ENCODE measurements at places on chromosomes 6 and 20. TPM values are rescaled to one million over a fixed set of nuclear protein-coding genes. Genes with fewer than 3 reads are reported as not detected.

The BMP5 gene
- not detected for polyA plus RNA-seq

The MARCKS gene
- 18.1 TPM for polyA plus RNA-seq

The FAM210B gene
- 44.6 TPM for polyA plus RNA-seq

The PLCB4 gene
- 0.45 TPM for polyA plus RNA-seq

The RSPH4A gene
- 0.44 TPM for polyA plus RNA-seq

The ZNF334 gene
- 0.54 TPM for polyA plus RNA-seq

The POU3F2 gene
- not detected for polyA plus RNA-seq

- H3K4me3 ChIP-seq: no peak overlapping the region
- H3K4me1 ChIP-seq: no peaks in the 10 kb centered on the region
- H3K27me3 ChIP-seq: no peaks in the 10 kb centered on the region
- H3K36me3 ChIP-seq: no peaks in the 10 kb centered on the region
- no peak for DNase-seq
- no peak overlapping the region for H3K27ac ChIP-seq
These were observed 108.9 kb upstream of the BTBD3 start for GRCh38 chr20:11808841-11809240.

- no peak overlapping the region for H3K27ac ChIP-seq
- peaks cover 6% of the 10 kb centered on the region for H3K36me3 ChIP-seq
- H3K27me3 ChIP-seq: no peaks in the 10 kb centered on the region
- no peak for DNase-seq
These were observed 2.8 kb downstream of the FAM8A1 start for GRCh38 chr6:17602888-17603287.

DNA sequence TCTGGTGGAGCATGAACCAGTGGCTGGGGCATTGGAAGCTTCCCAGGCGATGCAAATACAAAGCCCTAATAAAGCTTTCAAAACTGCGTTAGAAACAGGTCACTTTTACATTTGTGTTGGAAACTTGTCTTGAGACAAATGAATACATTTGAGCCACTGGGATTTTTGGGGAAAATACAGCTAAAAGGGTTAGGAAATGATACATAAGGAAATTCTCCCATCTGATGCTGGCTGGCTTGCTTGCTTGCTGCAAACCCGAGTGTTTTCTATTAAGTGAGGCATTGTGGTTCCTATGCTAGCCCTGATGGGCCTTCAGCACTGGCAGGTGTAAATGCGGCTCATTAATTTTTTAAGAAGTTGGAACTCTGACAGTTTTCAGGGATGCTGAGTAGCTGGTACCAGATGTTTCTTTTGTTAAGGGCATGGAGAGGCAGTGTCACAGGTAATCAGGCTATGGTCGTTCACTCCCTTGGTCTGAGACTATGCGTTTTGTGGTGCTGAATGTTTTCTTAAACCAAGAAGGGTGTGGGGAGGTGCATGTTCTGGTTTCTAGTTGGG is 35.2 kb downstream of the RREB1 start:
- H3K27me3 ChIP-seq: no peaks in the 10 kb centered on the region
- peaks cover 19% of the 10 kb centered on the region for H3K36me3 ChIP-seq
- H3K27ac ChIP-seq: no peak overlapping the region
- no peak for DNase-seq
- H3K4me3 ChIP-seq: no peak overlapping the region
- peaks cover 74% of the 10 kb centered on the region for H3K4me1 ChIP-seq

GRCh38 chr6:46199387-46199786 is 28.6 kb upstream of the ENPP5 start:
- H3K36me3 ChIP-seq: no peaks in the 10 kb centered on the region
- no peak overlapping the region for H3K27ac ChIP-seq
- H3K4me1 ChIP-seq: no peaks in the 10 kb centered on the region
- DNase-seq: no peak
- no peak overlapping the region for H3K4me3 ChIP-seq

GRCh38 chr20:37833221-37833896 is 69.6 kb upstream of the VSTM2L start:
- no peak for DNase-seq
- H3K4me3 ChIP-seq: no peak overlapping the region
- no peak overlapping the region for H3K27ac ChIP-seq

GRCh38 chr20:8532169-8532568 is 400.1 kb downstream of the PLCB1 start:
- H3K4me3 ChIP-seq: no peak overlapping the region
- no peak overlapping the region for H3K27ac ChIP-seq
- H3K36me3 ChIP-seq: no peaks in the 10 kb centered on the region
- DNase-seq: no peak

DNA sequence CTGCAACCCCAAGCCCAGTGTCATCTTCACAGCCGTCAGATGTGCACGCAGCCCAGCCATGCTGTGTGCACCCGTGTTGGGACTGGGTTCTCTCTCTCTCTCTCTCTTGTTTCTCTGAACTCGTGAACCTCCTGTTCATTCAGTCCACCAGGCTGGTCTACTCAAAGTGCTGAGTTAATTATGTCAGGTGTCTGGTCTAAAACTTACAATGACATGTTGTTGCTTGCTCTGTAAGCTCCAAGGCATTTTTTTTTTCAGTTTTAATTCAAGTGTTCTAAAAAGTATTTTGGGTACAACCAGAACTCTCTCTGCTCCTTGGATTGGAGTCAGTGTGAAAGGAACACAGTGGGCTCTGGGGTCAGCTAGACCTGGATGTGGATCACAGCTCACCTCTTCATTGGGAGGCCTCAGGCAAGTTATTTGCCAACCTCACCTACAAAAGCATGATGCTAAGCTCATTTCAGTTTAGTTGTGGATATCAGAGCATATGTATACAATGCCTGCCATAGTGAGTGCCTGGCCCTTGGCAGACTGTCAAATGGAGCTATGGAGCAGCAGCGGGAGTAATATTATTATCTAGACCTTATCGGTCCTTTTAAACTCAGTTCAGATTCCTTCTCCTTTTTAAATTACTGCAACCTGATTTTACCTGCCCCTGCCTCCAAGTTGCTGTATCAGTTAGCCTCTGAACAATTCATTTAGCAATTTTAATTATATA is 59.5 kb downstream of the PLEKHG1 start:
- peaks cover 2% of the 10 kb centered on the region for H3K4me1 ChIP-seq
- H3K36me3 ChIP-seq: no peaks in the 10 kb centered on the region
- no peak overlapping the region for H3K27ac ChIP-seq
- DNase-seq: peak; percentile 87
- no peaks in the 10 kb centered on the region for H3K27me3 ChIP-seq
- H3K4me3 ChIP-seq: no peak overlapping the region

GRCh38 chr6:166618251-166618650 is 8.8 kb downstream of the RPS6KA2 start:
- H3K4me1 ChIP-seq: peaks cover 6% of the 10 kb centered on the region
- no peak overlapping the region for H3K27ac ChIP-seq
- no peak overlapping the region for H3K4me3 ChIP-seq
- peaks cover 7% of the 10 kb centered on the region for H3K36me3 ChIP-seq
- H3K27me3 ChIP-seq: no peaks in the 10 kb centered on the region

GRCh38 chr6:169918239-169918953 is 167.0 kb downstream of the ERMARD start:
- DNase-seq: no peak
- no peaks in the 10 kb centered on the region for H3K27me3 ChIP-seq
- no peaks in the 10 kb centered on the region for H3K4me1 ChIP-seq
- no peak overlapping the region for H3K27ac ChIP-seq
- no peaks in the 10 kb centered on the region for H3K36me3 ChIP-seq

- DNase-seq: no peak
- H3K27ac ChIP-seq: no peak overlapping the region
- no peak overlapping the region for H3K4me3 ChIP-seq
These were observed 44.1 kb downstream of the GJA1 start for GRCh38 chr6:121479486-121480098.

DNA sequence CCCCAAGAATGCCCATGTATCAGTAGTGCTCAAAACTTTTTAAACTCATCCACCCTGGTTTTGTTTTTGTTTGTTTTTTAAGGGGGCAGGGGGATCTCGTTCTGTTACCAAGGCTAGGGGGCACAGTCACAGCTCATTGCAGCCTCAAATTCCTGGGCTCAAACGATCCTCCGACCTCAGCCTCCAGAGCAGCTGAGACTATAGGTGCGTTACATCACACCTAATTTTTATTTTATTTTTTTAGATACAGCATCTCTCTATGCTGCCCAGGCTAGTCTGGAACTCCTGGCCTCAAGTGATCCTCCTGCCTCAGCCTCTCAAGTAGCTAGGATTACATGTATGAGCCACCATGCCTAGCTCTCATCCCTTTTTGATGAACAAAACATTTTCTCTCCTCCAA is 11.2 kb downstream of the PHIP start:
- H3K4me1 ChIP-seq: no peaks in the 10 kb centered on the region
- H3K27ac ChIP-seq: no peak overlapping the region
- no peak overlapping the region for H3K4me3 ChIP-seq
- H3K27me3 ChIP-seq: no peaks in the 10 kb centered on the region
- no peak for DNase-seq

- no peaks in the 10 kb centered on the region for H3K4me1 ChIP-seq
- no peaks in the 10 kb centered on the region for H3K27me3 ChIP-seq
- no peaks in the 10 kb centered on the region for H3K36me3 ChIP-seq
These were observed 57.5 kb downstream of the CYB5R4 start for GRCh38 chr6:83917001-83917400.

DNA sequence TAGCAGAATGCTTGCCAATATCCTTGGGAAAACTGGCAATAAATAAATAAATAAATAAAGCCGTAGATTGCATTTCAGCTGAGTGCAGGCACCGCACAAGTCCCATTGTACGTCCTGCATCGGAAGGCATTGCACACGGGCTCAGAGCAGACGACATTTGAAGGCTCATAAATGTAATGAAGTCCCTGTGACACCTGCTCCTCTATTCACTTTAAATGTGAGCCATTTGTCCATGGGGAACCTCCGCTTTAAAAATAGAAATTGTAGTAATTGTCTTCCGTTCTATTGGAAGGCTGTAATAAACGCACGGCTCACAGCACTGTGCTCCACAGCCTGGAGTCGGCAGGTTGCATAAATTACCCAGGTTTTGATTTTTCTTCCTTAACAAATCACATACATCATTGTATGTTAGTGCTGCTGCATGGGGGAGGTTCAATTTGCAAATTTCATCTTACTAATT is 32.6 kb downstream of the MYT1 start:
- no peak overlapping the region for H3K27ac ChIP-seq
- no peaks in the 10 kb centered on the region for H3K36me3 ChIP-seq
- no peak overlapping the region for H3K4me3 ChIP-seq

- no peaks in the 10 kb centered on the region for H3K4me1 ChIP-seq
- H3K4me3 ChIP-seq: no peak overlapping the region
- H3K27ac ChIP-seq: peak overlapping the region; percentile 24
- H3K27me3 ChIP-seq: no peaks in the 10 kb centered on the region
- H3K36me3 ChIP-seq: no peaks in the 10 kb centered on the region
- DNase-seq: no peak
These were observed 22.3 kb downstream of the PPP1R16B start for GRCh38 chr20:38827770-38828281.

GRCh38 chr6:29839917-29840316 is 12.3 kb downstream of the HLA-G start:
- no peaks in the 10 kb centered on the region for H3K4me1 ChIP-seq
- H3K27ac ChIP-seq: no peak overlapping the region
- DNase-seq: no peak
- no peak overlapping the region for H3K4me3 ChIP-seq

DNA sequence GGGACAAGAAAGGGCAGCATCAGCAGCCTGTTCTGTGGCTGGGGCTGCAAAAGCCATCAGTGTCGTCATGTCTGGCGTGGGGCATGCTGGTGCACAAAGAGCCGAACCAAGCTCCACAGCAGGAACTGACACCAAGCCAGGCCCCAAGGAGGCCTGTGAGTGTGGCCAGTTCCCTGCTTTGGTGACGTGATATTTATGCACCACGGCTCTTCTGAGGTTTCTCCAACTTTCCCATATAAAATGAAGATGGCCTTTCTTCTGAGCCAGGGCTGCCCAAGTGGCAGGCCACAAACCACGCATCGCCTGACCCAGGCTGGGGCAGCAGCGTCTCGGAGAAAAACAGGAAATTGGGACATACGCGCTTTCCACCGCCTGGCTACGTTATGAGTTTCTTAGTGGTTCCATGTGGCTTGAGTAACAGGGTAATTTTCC is 109.9 kb downstream of the RIN2 start:
- H3K27ac ChIP-seq: no peak overlapping the region
- H3K27me3 ChIP-seq: no peaks in the 10 kb centered on the region
- no peak overlapping the region for H3K4me3 ChIP-seq
- H3K36me3 ChIP-seq: peaks cover 4% of the 10 kb centered on the region
- no peak for DNase-seq

DNA sequence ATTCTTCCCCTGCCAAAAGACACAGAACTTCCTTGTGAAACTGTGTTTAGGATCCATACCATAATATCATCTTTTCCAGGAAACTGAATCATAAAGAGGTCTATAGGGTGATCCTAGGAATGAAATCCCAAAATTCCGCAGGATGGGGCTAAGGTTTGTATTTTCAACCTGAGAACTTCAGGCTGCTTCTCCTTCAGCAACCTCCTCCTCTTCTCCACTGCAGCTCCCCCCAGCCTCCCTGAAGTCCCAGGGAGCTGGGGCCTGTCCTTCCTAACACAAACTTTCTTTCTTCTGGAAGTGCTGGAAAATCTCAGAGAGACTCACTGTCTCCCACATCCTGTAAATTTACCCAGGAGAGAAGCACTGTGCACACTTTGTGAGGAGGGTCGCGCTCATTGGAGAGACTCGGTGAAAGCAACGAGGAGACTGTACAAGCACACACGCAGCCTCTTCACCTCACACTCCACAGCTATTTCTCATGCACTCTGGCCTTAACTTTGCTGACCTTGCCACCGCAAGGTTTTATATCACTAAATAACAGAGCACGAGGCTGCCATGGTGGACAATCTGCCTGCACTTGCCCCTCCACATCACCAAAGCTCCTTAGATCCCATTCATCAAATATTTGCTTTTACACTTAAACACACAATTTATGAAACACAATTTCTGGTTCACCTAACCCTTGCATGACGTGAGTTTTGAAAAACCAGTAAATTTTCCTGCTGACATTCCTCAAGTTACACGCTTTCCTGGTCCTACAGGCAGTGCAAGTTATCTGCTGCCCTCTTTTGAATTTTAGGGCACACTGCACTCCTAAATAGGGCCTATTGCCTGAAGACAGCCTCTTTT is 14.3 kb downstream of the ID4 start:
- H3K4me3 ChIP-seq: no peak overlapping the region
- H3K36me3 ChIP-seq: no peaks in the 10 kb centered on the region
- H3K4me1 ChIP-seq: no peaks in the 10 kb centered on the region
- no peaks in the 10 kb centered on the region for H3K27me3 ChIP-seq

DNA sequence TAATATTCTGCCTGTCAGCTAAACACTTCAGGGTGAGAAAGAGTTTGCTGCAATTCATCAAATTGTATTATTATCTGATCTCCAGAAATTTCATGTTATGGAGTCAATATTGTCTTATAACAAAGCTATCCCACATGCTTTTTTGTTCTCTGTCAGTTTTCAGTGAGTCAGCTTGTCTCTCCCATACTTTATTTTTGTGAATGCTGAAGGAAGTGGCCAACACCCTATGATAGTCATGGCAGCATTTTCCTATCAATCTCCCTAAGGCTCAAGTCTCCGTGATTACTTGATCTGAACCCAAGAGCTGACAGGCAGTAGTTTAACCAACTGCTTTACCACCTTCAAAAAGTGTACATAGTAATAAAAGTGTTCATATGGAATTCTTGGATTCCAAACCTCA is 42.2 kb downstream of the RFPL4B start:
- H3K4me3 ChIP-seq: no peak overlapping the region
- H3K27ac ChIP-seq: no peak overlapping the region
- H3K4me1 ChIP-seq: no peaks in the 10 kb centered on the region
- H3K27me3 ChIP-seq: no peaks in the 10 kb centered on the region
